Suppressor macrophage treated with lipopolysaccharide for 4 hours (primary cell): ENCODE measurements at places on chromosomes 2 and 18.

DNA sequence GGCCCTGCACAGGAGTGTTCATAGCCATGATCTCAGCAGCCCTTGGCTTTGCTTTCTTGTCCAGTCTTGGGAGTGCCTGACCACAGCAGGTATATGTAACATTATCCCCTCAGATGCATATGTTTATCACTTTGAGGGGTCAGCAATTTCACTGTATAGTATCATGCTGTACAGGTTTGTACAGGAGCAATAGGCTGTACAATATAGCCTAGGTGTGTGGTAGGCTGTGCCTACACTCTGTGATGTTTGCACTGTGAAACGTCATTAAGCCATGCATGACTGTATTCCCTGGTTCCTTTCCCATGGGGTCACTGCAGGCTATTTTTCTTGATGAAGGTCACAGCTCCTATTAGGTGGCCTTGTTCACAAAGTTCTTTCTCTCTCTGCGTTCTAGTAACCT, 4.7 kb upstream of the IL36G start:
- no peak for DNase-seq

DNA sequence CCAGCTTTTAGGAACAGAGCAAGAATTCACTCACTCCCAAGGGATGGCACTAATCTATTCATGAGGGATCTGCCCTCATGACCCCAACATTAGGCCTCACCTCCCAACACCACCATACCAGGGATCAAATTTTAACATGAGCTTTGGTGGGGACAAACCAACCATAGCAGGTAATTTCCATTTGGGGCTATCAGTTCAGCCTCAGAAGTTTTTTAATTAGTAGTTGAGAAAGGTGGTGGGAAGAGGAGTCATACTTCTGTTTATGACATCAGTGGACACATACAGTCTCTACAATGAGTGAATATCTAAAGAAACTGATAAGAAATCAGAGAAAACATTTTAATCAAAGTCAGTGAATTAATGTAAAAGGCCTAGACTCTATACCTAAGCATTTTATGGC, 59.6 kb upstream of the EMILIN2 start:
- no peak for DNase-seq

DNA sequence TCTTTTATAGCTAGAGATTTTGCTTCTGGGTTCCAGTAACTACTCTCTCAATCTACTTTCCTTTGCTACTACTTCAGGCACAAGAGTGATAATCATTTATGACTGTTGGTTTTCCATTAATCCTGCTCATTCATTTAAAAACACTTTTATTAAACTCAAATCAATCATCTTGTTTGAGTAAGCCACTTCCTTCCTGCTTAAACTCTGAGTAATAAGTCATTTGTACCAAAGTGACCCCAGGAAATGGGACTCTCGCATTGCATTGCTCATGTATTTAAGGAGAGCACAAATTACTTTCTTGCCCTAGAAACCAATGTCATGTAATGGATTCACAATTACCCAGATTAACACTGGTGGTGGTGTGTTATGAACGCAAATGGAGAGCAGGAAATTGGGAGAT, 270.7 kb upstream of the HNMT start:
- no peak for DNase-seq

DNA sequence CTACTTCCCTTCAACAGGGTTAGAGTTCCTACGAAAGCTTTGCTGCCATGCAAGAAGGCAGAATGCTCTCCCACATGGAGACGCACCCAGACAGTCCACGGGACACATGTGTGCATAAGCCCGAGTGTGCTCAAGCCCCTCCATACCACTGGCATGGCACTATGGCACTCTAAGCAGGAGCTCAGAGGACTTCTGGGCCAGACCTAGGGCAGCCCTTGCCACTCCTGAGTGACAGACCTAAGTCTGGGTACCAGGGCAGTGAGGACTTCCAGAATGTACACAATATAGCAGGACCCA, 11.4 kb upstream of the ARID5A start:
- DNase-seq = no peak

GRCh38 chr2:30259827-30260679, 28.7 kb downstream of the LBH start:
- no peak for DNase-seq

DNA sequence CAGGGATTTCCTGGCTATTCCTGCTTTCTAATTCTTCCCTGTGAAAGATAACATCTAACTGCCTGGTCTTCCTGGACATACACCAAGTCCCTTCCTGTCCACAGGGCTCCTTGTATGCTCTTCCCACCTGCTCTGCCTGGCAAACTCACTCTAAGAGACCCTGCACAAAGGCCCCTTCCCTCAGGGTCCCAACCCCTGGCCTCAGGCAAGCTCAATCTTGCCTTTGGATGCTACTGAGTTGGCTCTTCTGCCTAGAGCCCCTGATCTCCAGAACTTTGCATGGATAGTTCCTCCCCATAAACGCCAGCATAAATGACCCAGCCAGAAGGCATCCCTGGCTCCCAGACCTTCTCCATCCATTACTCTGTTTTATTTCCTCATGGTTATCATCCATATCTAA, 98.3 kb upstream of the OTOS start:
- DNase-seq = no peak
